ENCODE measurements at places on chromosomes 1 and 21.

DNA sequence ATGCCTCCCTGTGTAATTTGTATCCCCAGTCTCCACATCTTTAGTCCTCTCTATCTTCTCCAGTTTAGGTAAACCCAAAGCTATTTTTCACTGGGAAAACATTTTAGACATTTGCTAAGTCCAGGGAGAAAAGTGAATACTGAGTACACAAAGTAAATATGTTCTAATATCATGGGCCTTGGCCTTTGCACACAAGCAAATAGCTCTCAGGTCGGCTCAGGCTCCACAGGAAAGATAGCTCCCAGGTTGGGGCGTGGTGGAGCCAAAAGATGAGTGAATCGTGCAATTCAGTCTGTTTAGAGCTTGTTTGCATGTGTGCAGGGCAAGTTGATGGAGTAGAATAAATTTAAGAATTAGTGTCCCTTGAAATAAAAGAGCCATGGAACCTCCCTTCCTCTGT is 7.9 kb downstream of the RGSL1 start:
- no peak for DNase-seq

- no peak for DNase-seq
Observed at GRCh38 chr1:93614986-93615581, 66.6 kb downstream of the BCAR3 start.

- DNase-seq, result no peak
Observed at GRCh38 chr1:155182052-155182550, 8.5 kb downstream of the TRIM46 start.

DNA sequence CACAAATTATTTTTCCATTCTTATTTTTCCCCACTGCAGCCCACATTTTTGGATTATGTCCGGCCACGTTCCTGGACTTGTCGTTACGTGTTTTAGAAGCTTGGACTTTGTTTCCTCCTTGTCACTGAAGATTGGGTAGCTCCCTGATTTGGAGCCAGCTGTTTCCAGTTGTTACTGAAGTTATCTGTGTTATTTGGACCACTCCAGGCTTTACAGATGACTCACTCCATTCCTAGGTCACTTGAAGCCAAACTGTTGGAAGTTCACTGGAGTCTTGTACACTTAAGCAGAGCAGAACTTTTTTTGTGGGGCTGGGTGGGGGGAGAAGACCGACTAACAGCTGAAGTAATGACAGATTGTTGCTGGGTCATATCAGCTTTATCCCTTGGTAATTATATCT is 12.2 kb upstream of the AXDND1 start:
- DNase-seq, result no peak

DNA sequence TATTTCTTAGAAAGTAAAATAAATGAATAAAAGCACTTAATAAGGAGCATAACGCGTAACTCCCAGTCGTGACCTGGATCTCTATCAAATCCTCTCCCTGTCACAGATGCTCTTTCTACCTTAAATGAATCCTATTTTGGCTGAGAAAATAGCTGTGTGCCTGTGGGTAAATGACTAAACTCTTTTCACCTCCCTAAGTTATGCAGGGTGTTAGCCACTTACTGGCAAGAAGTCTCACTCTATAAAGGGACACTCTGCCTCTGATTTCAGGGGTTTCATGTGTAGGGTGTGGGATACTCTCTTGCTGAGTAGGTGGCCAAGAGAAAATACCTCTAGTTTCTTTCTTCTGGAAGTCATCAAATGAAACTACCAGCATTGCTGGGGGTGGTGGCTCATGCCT is 24.3 kb upstream of the PPP1R15B start:
- DNase-seq, result no peak

DNA sequence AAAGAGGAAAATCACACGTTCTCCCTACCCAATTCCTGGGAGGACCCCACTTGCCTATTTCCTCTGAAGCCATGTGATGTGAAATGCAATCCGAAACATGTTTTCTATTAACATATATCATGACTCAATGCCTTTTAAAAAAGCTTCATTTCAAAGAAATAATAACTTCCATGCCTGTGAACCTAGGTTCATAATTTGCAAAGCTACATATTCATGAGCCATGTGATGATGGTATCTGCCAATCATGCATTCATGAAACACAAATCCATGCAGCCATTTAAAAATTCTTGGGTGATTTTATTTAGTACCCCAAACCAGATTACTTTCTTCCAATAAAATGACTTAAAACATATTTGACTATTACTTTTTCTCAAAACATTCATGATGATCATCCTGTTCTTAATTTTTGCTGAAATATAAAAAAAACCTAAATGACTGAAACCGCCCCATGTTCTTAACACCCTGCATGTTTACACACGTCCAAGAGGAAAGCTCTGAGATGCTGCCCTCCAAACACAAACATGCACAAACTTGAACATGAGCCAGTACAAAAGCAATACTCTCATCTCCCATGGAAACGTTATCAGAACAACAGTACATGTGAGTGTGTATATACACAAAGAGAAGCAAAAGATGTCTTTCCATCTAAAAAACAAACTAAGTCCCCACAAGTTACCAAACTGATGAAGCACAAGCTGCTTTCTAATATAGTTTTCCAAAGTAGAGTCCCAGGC is 140.1 kb downstream of the TGFBR3 start:
- no peak for DNase-seq

DNA sequence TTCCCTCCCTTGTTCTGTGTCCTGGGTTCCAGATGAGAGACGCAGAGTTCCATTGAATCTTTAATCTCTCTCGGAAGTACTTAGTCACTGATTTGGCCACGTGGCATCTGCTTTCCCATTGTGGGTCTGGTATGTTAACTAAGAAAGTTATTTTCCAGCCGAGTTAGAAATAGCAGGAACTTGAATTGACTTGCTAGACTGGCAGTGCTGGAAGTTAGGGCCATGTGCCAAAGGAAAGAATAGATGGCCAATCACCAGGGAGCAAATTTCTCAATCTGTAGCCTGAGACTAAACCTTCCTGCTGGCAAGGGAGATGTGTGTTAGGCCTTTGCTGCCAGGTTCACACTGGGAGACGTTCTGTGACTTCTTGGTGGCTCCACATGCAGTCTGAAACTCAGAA is 24.2 kb upstream of the SLFNL1 start:
- no peak for DNase-seq

DNA sequence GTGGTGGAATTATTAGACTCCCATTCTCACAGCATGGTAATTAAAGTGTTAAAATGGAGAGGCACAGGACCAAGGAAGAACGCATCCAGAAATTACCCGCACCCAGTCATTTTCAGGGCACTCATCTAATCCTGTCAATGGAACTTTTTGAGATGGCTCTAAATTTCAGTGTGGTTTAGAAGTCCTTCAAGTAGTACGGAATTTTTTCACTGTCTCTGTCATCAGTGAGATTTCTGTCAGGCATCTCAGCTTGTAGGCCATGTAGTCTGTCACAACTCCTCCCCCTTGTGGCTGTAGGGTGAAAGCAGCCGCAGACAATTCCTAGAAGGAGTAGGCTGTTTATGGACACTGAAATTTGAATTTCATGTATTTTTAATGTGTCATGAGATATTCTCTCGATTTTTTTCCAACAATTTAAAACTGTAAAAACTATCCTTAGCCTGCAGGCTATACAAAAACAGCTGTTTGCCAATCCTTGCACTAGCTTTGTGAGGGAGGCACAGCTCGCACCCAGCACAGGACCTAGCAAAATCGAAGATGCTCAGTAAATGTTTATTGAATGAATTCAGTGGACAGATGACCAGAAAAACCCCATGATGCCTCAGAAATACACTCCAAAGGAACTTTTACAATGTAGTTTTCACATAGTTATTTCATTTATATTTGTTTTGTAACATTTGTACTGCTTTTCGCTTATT is 6.6 kb upstream of the NUP133 start:
- DNase-seq, result peak; percentile 74

GRCh38 chr1:34663031-34663430 is 91.8 kb upstream of the GJB5 start:
- DNase-seq, result no peak

DNA sequence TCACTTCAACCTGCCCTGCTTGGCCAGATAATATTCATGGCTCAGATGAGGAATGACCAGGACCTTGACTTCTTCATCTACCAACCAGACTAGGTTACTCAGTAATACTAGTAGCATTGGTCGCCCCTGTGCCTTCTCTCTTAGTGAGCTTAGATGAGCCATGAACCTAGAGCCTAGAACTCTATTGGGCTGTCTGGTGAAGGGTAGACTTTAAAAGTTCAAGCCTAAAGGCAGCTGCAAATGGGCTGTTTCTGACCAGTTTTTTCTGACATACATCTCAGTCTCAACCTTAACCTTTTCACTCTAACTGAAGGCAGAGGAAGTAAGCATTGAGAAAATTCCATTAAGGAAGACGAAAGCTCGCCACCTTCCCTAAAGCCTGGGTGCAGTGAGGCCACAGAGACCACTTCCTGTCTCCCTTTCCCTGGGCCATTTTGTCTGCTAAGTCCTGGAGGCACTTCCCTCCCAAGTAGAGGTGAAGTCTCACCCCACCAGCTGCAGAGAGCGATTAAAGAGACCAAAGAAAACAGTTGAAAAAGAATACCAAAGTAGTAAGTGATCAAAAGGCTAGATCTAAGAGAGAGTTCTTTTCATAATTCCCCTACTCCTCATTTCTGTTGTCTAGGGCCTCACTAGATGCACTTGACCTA is 53.3 kb downstream of the MTR start:
- DNase-seq, result no peak

GRCh38 chr1:147545133-147545532 is 3.8 kb downstream of the BCL9 start:
- DNase-seq, result no peak

DNA sequence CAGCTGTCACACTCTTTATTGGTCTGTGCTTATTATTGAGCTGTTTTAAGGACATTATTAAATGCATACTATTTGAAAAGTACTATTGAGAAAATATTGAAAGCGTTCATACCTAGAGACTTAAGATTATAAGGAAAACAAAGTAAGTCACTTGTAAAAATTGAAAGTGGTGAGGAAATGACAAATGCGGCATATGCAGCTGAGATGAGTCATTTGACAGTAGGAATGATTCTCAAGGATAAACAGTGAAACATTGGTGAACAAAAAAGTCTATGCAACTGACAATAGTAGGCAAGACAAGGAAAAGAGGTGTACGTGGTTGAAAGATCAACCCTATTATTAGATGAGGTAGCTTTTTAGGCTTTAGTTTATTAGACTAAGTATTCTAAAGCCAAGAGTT is 82.6 kb upstream of the MAP10 start:
- no peak for DNase-seq

GRCh38 chr1:150479927-150480352 is 7.3 kb upstream of the TARS2 start:
- no peak for DNase-seq

DNA sequence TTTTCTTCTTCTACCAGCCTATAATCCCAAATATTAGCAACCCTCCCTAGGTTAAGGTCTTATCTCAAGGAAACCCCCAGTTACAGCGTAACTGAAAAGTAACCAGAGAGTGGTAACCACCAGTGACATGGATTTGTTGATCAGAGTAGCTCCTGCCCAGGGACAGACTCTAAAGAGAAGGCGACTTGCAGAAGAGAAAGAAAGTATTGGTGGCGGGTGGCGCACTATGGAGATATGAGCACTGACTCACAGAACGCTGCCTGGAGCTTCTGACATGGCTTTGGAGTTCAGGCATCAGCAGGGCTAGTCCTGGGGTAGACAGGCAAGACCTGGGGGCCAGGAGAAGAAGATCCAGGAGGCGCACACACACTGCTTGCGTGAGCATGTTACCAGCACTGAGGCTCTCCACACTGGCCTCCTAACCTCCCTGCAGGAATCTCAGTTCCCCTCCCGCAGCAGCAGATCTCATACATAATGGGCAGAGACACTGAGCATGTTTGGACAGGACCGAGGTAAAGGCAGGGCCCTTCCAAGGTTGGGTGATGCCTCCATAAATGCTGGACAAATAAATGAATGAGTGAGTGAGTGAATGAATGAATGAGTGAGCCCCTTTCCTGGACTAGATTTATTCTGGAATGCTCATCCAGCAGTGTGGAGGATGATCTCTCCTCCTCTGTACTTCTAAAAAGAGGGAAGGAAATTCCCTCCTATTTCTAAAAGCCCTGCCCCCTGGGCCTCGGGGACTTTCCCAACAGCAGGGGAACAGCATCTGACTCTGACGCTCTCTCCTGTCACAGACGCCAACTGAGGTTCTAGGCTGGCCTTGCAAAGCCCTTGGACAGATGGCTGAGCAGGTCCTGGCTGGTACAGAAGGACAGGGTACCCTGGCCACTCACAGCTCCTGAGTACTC is 175.5 kb downstream of the CLIC6 start:
- peak; percentile 80 for DNase-seq

DNA sequence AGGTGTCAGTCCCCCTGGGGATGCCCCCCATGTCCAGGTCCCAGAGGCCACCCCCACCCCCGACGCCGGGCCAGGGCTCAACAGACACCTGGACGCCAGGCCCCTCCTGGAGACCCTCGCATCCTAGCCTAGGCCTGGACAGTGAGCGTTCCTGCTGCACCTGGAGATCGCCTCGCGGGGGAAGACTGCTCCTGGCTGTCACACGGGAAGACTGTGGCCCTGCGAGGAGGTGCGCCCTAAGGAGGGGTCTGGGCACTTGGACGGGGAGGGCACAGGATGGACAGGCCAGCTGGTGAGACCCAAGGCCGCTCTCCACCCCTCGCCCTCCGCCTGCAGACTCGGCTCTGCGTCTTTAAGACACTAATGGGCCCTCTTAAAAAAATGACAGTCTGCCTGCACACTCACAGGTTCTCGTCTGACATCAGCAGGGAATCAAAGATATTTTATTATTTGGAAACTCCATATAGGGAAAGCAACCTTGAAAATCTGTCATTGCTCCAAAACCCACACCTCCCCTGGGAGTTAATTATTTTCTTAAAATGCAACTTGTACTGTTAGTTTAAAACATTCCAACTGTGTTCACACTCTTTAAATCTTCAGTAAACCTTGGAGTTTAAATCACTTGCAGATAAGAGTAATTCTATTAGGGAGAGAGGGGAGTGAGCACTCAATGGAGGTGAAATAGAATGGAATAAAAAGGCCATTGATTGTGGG is 45.6 kb upstream of the ACTRT2 start:
- peak; percentile 58 for DNase-seq

- no peak for DNase-seq
Observed at GRCh38 chr21:35179990-35180540, 131.0 kb upstream of the RUNX1 start.

DNA sequence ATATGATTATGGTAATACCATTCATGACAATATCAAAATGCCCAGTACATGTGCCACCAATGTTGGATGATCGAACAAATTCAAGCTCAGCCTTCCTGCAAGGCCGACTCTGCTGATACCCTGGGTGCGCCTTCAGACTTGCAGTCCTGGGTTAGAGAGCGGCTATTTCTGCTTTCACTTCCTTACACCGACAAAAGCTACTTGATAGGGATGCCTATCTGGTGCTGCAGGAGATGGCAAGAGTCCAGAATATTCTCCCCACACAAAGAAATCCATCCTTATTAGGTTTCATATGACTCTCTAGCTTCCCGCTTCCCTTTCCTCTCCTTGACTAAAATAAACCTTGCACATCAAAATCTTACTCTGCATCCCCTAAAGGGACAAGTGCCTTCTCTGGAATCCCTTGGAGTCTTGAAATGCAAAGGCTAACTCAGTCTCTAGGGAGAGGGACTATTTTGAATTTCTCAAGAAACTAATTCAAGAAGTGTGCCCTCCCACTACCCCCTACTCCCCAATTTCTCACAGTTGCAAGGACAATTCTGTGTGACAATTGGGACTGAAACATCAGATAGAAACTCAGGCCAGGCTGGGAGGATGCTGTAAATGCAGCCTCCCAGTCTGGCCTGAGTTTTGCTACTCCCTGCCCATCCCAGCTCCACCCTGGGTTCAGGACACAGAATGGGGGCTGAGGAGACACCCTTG is 103.1 kb upstream of the USP24 start:
- no peak for DNase-seq

GRCh38 chr1:83006271-83006670 is 992.7 kb downstream of the TTLL7 start:
- DNase-seq, result no peak

- DNase-seq, result no peak
Observed at GRCh38 chr1:53979712-53980450, 33.7 kb downstream of the LRRC42 start.
